ENCODE measurements at places on chromosomes 7 and 10. TPM values are rescaled to one million over a fixed set of nuclear protein-coding genes. Genes with fewer than 3 reads are reported as not detected.

DNA sequence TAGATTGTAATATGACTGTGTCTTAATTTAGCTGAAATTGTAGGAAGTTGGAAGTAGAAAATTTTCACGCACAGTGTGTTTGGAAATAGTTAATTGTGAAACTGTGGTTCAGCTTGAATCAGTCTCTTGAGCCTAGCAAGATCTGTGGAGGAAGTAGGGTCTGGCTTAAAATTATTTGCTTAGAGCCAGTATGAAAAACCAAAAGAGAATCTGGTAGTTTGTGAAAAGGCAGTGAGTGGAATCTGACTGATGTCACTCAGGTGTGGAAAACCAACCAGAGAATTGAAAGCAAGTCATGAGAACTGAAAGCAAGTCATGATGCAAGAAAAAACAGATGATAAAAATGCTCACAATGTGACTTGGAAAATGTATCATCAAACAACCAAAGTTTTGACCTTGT lies 11.5 kb downstream of the LIPJ start:
- no peaks in the 10 kb centered on the region for H3K4me1 ChIP-seq
- DNase-seq = no peak
- no peak overlapping the region for H3K27ac ChIP-seq
- H3K27me3 ChIP-seq = no peaks in the 10 kb centered on the region

- no peak for DNase-seq
- H3K36me3 ChIP-seq = no peaks in the 10 kb centered on the region
- peaks cover 10% of the 10 kb centered on the region for H3K4me1 ChIP-seq
- H3K4me3 ChIP-seq = no peak overlapping the region
These were observed 120.0 kb downstream of the SGMS1 start for GRCh38 chr10:50503661-50504320.

- H3K36me3 ChIP-seq = no peaks in the 10 kb centered on the region
- H3K27me3 ChIP-seq = no peaks in the 10 kb centered on the region
- no peaks in the 10 kb centered on the region for H3K4me1 ChIP-seq
- no peak overlapping the region for H3K27ac ChIP-seq
These were observed 108.7 kb upstream of the DPP6 start for GRCh38 chr7:153943457-153943856.

- DNase-seq = no peak
- no peak overlapping the region for H3K4me3 ChIP-seq
- peaks cover 10% of the 10 kb centered on the region for H3K4me1 ChIP-seq
- no peak overlapping the region for H3K27ac ChIP-seq
These were observed 11.4 kb downstream of the FAM241B start for GRCh38 chr10:69641261-69641980.

DNA sequence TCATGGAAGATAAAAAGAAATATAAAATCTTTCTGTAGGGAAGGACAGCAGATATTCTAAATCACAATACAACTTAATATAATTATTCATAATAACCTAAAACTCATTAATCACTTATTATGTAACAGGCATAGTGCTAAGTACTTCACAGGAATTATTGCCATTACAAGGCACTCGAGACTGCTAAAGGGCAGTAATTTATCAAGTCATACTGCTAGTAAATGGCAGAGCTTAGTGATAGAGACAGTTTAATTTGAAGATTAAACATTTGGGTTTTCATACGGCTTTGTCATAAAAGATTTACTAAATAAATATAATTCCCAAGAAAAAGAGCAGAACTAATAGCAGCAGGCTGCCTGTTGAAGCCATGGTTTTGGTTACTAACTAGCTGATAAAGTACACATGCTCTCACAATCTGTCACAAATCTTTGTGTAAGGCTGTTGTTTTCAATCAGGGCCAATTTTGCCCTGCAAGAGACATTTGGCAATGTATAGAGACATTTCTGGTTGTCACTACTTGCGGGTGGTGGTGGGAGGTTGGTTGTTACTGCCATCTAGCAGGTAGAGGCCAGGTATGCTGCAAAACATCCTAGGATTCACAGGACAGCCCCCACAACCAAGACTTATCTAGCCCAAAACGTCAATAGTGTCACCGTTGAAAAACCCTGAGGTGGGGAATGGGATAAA lies 233.3 kb upstream of the CACNA2D1 start:
- H3K27me3 ChIP-seq = no peaks in the 10 kb centered on the region
- H3K4me3 ChIP-seq = no peak overlapping the region
- no peaks in the 10 kb centered on the region for H3K36me3 ChIP-seq
- DNase-seq = no peak
- H3K4me1 ChIP-seq = no peaks in the 10 kb centered on the region

DNA sequence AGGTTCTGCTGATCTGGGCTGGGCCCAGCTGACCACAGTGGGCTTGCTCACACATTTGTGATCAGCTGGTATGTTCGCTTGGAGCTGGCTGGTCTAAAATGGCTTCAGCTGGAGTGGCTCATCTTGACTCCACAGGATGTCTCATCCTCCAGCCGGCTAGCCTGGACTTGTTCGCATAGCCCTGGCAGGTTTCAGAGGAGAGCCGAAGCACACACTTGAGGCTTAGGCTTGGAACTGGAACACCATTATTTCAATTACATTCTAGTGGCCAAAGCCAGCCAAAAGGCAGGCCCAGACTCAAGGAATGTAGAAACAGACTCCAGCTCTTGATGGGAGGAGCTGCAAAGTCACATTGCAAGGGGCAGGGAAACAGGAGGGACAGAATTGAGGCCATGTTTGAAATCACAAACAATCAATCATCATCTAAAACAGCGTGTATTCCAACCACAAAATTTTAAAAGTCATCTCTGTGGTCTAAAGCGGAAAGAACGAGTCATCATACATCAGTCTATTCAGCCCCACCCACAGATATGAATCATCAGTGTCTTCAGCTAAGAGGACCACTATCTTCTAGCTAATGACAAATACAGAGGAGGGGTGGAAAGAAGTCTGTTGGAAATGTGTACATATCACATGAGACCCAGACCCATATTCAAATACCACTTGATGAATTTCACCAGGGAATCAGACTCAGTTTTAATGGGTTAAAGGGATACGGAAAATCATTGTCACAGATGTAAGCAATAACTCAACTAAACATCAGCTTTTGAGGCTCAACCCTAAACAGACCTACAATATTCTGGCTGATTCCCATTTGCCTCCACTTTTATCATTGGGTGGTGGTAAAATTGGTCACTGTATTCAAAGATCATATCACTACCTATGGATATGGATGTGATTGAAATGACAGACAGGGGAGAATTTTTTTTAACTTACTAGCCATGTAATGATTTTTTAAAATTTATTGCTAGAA lies 139.0 kb upstream of the MKLN1 start:
- H3K27me3 ChIP-seq = no peaks in the 10 kb centered on the region
- peaks cover 42% of the 10 kb centered on the region for H3K4me1 ChIP-seq
- peak overlapping the region; percentile 7 for H3K4me3 ChIP-seq
- H3K27ac ChIP-seq = peak overlapping the region; percentile 87
- H3K36me3 ChIP-seq = no peaks in the 10 kb centered on the region
- peak; percentile 93 for DNase-seq

GRCh38 chr7:140683657-140684056 lies 10.9 kb downstream of the ADCK2 start:
- DNase-seq = no peak
- no peak overlapping the region for H3K4me3 ChIP-seq
- H3K27me3 ChIP-seq = no peaks in the 10 kb centered on the region
- H3K27ac ChIP-seq = no peak overlapping the region
- peaks cover 4% of the 10 kb centered on the region for H3K36me3 ChIP-seq
- no peaks in the 10 kb centered on the region for H3K4me1 ChIP-seq

GTF2IRD1 gene
- 34.5 TPM for total RNA-seq
